ENCODE measurements at places on chromosomes 5 and 9.
A peak's percentile ranks its signal among the peaks of the same experiment; 100 is the strongest.

DNA sequence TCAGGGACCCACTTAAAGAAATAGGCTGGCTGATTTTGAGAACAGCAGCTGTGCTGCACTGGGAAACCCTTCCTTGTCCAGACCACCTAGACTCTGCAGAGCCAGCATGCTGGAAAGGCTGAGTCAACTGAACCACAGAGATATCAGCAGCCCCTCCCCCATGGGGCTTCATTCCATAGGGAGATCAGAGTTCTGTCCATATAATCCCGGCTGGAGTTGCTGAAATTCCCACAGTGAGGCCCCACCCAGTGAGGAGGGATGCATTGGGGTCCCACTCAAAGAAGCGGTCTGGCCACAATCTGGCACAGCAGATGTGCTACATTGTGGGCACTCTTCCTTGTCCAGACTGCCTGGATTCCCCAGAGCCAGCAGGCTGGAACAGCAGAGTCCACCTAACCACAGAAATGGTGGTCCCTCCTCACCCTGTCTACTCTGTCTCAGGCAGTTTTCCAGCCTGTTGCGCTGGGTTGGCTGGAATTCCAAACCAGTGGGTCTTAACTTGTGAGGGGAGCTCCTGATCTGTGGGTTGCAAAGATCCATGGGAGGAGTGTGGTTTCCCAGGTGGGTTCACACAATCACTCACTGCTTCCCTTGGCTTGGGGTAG is 127.1 kb downstream of the RNF180 start:
- DNase-seq: no peak

DNA sequence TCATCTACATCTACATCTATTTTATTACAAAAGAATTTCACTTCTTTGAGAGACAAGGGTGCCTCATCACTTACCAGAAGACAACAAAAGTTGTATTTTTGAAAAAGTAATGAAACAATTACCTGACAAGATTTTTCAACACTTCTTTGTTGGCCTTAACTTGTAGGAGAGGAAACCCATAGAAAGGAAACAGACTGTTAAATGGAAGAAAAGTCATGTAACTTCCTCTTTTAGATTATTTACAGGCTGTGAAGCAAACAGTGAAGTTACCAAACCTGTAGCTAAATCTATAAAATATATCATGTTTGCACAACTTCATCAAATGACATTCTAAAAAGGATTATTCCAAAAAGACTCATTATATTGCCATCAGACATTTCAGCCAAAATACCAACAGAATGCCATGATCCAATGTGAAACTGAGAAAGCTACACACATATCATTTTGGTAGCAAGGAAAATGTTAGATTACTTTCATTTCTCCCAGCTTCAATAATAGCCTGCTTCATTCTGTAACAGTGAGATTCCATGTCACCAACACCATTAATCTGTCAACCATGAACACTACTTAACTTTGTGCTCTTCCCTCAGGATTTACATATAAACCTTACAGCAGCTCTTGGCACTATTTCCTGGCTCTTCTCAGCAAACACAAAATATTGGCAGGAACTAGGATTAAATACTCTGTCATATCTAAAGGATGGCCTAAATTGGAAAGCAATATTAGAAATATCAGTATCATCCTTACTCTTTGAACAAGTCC is 122.5 kb downstream of the MCTP1 start:
- DNase-seq: peak; percentile 71

DNA sequence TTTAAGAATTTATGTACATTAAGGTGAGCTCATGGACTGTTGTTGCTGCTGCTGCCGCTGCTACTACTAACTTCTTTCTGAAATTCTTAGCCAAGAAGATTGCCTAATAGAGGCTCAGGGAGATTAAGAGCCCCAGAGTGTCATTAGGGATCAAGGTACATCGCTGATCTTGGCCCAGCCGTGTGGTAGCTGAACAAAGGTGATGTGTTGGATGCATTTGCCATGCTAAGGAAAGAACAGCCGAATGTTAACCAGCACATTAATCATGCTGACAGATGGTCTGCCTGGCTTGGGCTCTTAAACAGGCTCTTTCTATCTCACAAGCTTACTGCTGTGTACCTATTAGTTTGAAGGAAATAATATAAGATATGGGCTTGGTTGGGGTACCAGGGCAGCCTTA is 137.1 kb downstream of the KCTD16 start:
- DNase-seq: no peak

DNA sequence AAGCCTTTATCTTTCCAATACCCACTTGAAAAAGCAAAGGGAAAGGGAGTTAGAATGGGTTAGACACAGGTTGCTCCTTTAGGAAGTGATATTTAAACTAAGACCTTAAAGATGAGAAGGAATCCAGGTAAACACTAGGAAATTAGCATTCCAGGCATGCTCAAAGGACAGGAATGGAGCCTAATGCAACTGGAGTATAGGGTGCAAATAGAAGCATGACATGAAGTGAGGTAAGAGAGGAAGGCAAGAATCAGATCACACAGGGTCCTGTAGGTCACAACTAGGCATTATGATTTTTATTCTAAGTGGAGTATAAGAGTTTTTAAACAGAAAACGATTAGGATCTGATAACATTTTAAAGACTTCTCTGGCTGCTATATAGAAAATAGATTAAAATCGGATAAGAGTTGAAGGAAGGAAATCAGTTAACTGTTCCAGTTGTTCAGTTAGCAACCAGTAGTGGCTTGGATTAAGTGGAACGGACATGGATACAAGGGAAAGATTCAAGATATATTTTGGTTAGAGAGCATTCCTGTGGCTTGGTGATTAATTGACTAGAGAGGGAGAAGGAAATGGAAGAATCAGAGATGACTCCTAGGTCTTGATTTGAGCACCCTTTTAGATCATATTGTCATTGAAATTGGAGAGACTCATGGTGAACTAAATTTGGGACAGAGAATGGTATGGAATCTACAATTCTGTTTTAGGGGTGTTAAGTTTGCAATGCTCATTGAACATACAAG is 95.9 kb downstream of the FBXO4 start:
- DNase-seq: no peak

DNA sequence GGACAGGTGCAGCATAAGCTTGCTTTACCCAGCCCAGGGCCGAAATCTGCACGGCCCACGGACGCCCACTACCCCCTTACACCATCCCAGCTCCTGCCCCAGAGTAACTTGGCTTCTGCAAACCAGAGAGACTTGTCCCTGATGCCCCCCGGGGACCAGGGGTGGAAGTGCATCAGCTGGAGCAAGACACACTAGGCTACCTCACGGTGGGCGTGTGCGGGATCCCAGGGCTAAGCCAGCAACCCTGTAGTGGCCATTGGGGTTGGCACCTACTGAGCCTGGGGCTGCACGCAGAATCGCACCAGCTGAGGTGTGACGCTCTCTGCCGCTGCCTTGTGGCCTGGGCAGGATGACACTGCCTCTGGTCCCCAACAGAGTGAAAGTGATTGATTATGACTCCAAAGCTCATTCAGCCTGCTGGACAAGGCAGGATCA is 6.1 kb upstream of the ZNF79 start:
- peak; percentile 14 for DNase-seq

DNA sequence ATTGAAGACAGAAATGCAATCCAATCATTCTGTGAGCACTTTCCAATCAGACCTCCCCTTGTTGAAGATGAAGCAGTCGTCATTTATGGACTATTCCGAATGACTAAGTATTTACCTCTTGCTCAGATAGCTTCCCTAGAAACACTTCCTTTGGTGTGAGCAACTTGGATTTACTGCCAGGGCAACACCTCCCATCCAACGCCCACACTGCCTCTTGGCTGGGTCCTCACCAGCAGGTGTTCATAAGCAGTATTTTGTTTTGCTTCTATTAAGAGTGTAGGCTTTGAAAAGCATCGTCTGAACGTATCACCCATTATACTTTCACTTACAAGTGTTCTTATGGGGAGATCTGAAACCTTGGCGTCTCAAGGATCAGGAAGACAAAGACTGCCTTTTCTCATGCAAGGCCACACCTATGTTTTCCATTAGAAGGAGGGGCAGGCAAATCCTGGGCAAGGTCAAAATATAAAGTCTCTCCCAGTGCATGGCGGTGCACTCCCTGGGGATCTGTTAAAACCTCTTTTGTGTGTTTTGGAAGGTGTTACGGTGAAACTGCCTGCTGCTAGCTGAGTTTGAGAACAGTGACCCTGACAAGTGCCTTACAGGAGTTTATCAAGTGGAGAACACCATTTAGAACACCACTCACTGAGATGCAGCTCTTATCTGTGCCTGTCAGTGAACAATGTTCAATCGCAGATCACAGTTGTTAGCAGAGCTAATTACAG is 10.6 kb upstream of the MARCHF3 start:
- DNase-seq: no peak

All from Kasumi-1 (cell line).